Stimulated activated CD4-positive, alpha-beta T cell treated with anti-CD3 and anti-CD28 coated beads, Interleukin-15, amount 100 ng/mL, for 24 hours (primary cell): ENCODE measurements at places on chromosomes 5 and 9.

- peak; percentile 50 for DNase-seq
These were observed 877 bp upstream of the CAMSAP1 start for GRCh38 chr9:135908093-135908753.

DNA sequence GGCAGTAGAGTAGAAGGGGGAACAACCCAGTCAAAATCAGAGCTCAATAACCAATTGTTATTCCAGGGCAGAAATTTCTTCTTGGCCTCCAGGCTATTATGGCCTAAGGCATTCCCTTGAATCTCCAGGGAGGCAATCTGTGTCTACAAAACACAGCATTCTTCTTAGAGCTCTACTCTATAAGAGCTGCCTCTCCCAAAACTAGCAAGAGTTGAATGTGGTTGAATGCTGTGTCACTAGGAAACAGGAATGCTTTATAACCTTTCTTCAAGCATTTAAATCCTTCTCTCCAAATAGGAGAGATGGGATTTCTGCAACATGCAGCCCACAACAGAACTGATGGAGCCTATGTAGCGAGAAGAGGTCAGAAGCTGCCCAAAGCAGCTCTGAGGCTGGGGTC lies 97.1 kb upstream of the APC start:
- DNase-seq = no peak

DNA sequence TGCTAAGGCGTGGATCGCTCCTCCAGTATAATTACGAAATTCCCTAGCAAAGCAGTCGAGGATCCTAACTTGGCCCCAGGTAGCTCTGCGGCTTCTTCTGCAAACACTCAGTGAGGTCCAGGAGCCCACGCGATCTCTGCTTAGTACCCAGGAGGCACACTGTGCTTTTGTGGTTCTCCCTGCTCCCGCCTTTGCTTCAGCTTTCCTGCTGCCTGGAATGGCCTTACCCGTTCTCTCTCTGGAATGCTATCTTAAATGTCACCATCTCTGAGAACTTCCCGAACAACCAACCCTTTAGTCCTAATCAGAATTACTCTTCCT lies 639 bp downstream of the INVS start:
- peak; percentile 17 for DNase-seq

DNA sequence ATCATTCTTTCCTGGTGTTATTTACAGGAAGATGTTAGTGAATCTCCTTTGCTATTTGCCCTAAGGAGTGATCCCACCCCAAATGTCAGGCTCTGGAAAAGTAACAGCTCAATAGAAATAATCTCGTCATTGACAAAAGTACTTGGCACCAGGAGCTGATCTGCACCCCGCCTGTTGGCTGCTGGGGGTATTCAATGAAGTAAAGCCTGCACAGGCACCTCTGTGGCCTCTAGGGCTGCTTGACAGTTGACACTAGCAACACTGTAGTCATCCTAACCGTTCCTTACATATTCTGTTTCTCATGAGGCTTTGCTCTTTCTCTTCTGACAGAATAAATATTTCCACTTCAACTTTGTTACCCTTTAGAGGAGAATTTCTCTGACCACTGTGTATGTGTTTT lies 103.4 kb downstream of the DOCK2 start:
- no peak for DNase-seq

- no peak for DNase-seq
These were observed 18.7 kb upstream of the COL5A1 start for GRCh38 chr9:134622896-134623257.

- DNase-seq = peak; percentile 39
These were observed 162.0 kb downstream of the C9orf50 start for GRCh38 chr9:129458663-129459546.

- no peak for DNase-seq
These were observed 56.0 kb downstream of the TRPC7 start for GRCh38 chr5:136309376-136309775.

GRCh38 chr9:95841377-95841776 lies 34.1 kb upstream of the ERCC6L2 start:
- DNase-seq = no peak

DNA sequence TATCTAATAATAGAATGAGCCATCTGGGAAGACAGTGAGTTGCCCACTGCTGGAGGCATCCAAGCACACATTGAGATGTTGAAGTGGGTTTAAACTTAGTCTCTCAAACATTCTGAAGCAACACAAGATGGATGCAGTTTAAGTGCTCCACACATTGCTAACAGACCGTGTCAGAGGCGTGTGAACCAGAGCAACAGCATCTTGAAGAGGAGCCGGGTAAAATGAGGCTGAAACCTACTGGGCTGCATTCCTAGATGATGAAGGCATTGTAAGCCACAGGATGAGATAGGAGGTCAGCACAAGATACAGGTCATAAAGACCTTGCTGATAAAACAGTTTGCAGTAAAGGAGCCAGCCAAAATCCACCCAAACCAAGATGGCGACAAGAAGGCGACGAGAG lies 73.5 kb upstream of the TMEM215 start:
- DNase-seq = no peak

DNA sequence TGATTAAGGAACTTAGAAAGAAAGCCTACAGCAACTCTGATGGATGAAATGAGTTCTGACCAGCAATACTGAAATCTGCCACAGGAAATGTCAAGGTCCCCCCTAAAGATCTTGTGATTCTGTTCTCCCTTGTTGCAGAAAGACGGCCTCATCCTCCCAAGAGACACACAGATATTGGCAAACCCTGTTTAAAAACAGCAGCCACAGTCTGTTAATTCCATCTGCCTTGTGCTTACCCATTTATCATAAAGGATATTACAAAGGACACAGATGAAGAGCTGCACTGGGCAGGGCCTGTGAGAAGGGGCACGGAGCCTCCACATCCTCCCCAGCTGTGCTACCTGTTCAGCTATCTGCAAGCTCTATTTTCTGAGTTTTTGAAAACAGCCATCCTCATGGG lies 15.2 kb downstream of the RAPGEF1 start:
- no peak for DNase-seq

- DNase-seq = peak; percentile 62
These were observed 32.5 kb downstream of the FAM240B start for GRCh38 chr9:38687389-38687842.

DNA sequence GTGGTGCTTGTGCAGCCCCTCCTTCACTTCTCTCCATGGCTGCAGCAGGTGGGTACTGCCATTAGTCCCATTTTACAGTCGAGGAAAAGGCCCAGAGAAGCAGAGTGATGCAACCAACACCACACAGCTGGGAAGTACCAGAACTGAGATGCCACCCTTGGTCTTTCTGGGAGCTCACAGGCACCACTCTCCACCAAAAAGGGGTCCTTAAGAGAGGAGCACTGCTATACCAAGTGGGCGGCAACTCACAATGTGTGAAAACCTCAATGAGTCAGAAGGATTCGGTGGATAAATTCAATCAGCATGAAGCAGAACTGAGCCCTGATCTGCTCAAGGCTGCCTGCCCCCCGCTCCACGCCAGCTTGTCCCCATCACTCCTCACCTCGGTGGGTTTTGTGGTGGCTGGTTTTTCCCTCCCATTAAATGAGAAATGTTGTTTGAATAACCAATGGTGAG lies 213.7 kb downstream of the FSTL4 start:
- DNase-seq = peak; percentile 75

GRCh38 chr5:130571076-130571475 lies 594.0 kb downstream of the HINT1 start:
- DNase-seq = no peak

- no peak for DNase-seq
These were observed 107.9 kb downstream of the DCP2 start for GRCh38 chr5:113084402-113085083.

DNA sequence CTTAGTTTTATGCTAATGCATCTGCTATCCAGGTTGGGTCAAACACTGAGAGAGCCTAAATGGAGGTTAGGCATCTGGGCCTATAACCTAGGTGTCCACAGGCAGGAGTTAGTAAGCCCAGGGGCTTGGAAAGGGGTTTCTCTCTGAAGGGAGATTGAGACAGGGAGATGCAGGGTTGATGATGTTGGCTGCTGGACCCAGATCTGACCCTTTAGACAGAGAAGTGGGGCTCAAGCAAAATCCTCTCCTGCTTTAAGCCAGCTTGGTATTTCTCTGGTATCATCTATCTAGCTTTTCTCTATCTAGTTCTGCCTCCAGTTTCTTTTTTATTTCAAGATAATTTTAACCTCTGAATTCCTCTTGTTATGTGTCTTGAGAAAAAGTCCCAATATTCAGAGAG lies 18.3 kb upstream of the ANKRD55 start:
- no peak for DNase-seq

GRCh38 chr5:151023651-151024050 lies 3.3 kb downstream of the GPX3 start:
- no peak for DNase-seq

GRCh38 chr5:139495638-139496435 lies 13.3 kb upstream of the STING1 start:
- DNase-seq = no peak

- no peak for DNase-seq
These were observed 34.5 kb upstream of the GLIS3 start for GRCh38 chr9:4334410-4334813.

DNA sequence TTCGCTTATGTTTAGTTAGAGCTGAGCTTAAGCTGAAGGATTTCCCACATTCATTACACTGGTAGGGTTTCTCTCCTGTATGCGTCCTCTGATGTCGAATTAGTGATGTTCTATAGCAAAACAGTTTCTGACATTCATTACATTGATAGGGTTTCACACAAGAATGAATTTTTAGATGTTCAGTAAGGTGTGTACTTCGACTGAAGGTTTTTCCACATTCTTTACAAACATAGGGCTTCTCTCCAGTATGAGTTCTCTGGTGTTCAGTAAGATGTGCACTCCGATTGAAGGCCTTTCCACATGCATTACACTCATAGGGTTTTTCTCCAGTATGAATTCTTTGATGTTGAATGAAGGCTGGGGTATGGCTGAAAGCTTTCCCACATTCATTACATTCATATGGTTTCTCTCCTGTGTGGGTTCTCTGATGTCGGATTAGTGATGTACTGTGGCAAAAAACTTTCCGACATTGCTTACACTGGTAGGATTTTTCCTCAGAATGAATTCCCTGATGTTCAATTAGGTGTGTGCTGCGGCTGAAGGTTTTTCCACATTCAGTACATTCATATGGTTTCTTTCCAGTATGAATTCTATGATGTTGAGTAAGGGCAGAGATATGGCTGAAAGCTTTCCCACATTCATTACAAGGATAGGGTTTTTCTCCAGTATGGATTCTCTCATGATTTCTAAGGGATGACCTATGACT lies 14.6 kb downstream of the ZNF883 start:
- no peak for DNase-seq

- no peak for DNase-seq
These were observed 30.1 kb upstream of the ZNF782 start for GRCh38 chr9:96884443-96884842.

DNA sequence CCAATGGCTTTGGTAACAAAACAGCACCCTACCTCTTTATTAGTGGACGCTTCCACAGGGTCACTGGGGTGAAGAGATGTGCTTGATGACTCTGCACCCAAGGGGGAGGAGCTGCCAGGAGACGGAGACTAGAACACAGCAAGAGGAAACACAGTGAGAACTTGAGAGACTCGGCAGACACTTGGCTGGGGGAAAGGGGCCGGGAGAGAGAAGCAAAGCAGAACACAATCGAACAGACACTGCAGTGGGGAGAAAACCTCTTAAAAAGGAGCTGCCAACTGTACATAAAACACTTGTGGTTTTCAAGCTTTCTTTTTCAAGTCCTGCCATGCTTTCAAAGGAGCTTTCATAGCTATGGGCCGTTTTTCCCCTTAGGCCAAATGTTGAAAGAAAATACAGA lies 151.0 kb downstream of the ENTREP1 start:
- DNase-seq = no peak

- no peak for DNase-seq
These were observed 66.1 kb downstream of the CACNA1B start for GRCh38 chr9:137943655-137944054.

DNA sequence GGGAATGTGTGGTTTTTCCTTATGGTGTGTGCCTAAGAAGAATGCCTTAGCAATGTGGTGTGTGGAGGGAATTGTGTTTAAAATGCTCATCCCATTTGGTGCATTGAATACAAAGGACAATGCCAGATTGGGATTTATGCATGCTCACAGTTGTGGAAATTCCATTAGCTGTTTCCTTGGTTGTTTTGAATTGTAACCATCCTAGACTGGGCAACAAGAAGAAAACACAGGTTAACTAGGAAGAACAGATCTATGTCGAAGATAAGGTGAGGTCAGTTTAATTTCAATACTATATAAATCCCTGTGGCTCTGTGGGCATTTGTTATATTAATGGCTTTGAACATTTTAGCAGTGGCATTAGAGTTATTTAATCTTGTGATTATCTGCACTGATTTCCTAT lies 266.8 kb downstream of the MAT2B start:
- no peak for DNase-seq

- DNase-seq = no peak
These were observed 81.2 kb upstream of the TRPC7 start for GRCh38 chr5:136446565-136446964.

GRCh38 chr9:118222375-118222774 lies 518.2 kb downstream of the TLR4 start:
- no peak for DNase-seq

DNA sequence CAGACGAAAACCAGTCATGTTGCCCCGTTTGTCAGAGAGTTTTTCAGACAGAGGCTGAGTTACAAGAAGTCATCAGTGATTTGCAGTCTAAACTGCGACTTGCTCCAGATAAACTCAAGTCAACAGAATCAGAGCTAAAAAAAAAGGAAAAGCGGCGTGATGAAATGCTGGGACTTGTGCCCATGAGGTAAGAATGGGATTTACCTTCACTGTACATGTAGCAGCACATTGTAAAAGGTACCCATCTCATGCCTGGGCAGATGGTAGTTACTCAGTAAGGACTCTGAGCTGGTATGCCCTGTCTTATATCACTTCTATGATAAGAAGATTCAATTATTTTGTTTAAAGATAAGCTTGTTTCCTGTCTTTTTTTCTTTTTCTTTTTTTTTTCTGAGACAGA lies 38.8 kb downstream of the RAD50 start:
- no peak for DNase-seq

DNA sequence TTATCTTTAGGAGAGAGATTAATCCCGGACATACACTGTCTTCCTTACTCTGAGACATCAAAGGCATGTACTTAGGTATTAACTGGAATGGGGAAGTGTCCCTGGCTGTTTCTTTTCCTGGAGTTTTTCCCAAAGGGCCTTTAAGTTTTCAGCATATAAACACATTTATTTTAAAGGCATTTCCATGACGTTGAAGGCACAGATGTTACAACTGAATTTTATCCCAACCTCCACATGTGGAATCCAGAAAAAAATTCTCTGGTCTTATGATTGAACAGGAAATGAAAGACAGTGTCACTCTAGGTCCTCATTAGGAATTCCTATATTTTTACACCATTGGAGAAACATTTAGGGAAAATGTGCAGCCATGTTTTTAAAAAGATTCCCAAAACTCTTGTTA lies 41.6 kb upstream of the SHOC1 start:
- no peak for DNase-seq

DNA sequence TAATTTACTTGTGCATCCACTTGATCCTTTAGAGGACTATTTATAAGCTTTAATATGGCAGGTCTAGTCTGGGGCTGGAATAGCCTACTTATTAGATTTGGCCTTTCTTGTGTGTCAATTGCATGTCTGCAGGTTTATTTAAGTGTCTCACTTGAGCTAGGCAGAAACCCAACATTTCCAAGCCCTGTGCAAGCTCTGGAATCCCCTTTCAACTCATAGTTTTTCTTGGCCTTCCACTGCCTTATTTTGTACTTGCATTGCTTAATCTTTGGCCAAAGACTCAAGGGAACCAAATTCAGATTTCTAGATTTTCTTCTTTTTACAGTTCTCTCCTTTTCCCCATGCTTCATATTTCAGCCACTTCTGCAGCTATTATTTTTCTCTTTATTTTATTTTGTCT lies 102.4 kb upstream of the RFX3 start:
- DNase-seq = no peak
